ENCODE measurements at places on chromosomes 4 and X.
A peak's percentile ranks its signal among the peaks of the same experiment; 100 is the strongest.

DNA sequence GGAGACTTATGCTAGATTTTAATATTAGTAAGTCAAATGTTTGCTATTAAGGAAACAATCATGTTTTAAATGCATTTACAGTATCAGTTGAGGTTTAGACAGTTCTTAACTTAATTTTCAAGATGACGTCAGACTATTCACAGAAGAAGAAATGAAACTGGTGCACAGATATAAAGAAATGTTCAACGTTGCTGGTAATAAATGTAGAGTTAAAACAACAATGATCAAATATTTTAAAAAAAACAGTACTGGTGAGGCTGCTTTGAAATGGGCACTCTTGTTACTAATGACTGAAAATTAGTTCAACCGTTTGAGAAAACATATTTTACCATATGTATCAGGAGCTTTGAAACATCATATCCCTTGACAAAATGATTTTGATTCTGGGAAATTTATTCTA lies 44.2 kb downstream of the ABHD18 start:
- no peak for DNase-seq

GRCh38 chr4:168269896-168270295 lies 48.7 kb downstream of the DDX60 start:
- no peak for DNase-seq

DNA sequence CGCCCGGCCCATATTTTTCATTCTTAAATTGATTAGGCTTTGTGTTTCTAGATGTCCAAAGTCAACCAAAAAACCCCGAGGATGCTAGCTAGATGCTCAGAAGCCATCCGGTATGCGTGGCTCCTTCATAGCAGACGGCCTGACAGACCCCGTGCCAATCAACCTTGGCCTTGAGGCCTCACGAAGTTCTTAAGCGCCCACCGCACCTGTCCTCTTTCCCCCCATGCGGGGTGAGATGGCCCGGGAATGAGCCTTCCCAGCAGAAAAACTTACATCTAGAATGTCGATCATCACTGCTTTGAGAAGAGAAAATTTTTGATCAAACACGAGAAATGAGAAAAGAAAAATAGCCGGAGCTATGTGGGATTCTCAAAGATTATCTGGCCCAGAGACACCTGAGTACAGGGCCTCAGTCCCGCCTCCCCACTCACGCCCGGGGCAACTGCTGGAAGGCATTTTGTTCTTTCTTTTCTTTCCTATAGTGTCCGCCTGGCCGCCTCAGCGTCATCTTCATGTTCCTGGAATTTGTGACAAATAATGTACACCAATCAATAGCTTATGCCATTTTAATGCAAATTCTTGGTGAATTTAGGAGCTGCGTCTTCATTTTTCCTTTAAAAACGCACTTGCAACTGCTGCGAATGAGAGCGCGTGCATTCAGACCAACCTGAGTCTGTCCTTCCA lies 1.6 kb upstream of the NAT8L start:
- no peak for DNase-seq

GRCh38 chr4:73988061-73988460 lies at the start of gene PPBP:
TSS of gene PPBP (minus strand) at chr4:73988190. CDS start at chr4:73988103, 87 bp downstream.
- DNase-seq = no peak

DNA sequence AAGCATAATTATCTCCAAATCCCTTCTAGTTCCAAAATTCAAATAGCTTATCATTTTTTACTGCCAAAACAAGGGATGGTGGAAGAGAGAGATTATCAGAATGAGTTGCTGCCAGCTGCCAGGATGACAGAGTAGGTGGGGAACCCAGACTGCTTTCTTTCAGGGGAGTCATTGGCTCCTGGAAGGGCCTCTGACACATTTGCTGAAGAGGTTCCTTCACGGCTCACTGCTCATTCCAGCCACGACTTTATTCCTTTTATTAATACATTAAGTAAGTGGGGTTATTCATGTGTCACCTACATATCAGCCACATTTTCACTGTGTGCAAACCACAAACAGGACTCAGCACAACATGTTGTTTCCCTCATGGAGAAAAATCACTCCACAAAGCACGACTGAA lies 12.7 kb upstream of the SMIM43 start:
- no peak for DNase-seq

GRCh38 chrX:103831803-103832544 lies at the start of gene RAB9B:
TSS of gene RAB9B (minus strand) at chrX:103832257. CDS start at chrX:103825784, 6,473 bp downstream.
- DNase-seq = no peak

- no peak for DNase-seq
Measured at GRCh38 chrX:68694435-68695205, 47.2 kb downstream of the STARD8 start.

DNA sequence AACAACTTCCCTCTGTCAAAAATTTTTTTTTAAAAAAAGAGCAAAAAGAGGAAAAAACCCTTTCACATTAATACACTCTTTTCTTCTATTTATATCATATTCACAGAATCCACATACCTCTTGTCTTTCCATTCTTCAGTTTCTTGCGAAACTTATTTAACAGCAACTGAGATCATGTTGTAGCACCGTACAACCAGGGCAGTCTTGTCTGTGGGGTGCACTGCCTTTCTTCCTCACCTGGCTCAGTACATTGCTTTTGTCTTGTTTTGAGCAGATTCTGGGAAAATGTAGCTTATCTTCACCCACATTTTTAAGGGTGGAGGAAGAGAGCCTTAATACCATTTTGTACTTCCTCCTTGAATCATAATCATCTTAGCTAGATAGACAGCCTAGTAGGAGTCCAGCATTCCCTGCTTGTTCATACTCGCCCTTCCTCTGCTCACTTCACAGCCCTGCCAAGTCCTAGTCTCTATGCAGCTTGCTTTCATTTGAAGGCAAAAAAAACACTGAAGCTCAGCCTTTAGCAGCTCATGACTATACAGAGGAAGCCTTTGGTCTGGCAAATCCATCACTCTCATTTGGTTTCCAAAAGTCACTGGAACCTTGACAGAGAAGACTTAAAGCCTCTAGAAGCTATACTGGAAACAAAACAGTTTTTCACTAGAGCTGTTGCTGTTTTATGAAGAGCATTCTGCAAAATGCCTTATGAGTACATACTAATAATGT lies 140.6 kb upstream of the BANK1 start:
- no peak for DNase-seq

DNA sequence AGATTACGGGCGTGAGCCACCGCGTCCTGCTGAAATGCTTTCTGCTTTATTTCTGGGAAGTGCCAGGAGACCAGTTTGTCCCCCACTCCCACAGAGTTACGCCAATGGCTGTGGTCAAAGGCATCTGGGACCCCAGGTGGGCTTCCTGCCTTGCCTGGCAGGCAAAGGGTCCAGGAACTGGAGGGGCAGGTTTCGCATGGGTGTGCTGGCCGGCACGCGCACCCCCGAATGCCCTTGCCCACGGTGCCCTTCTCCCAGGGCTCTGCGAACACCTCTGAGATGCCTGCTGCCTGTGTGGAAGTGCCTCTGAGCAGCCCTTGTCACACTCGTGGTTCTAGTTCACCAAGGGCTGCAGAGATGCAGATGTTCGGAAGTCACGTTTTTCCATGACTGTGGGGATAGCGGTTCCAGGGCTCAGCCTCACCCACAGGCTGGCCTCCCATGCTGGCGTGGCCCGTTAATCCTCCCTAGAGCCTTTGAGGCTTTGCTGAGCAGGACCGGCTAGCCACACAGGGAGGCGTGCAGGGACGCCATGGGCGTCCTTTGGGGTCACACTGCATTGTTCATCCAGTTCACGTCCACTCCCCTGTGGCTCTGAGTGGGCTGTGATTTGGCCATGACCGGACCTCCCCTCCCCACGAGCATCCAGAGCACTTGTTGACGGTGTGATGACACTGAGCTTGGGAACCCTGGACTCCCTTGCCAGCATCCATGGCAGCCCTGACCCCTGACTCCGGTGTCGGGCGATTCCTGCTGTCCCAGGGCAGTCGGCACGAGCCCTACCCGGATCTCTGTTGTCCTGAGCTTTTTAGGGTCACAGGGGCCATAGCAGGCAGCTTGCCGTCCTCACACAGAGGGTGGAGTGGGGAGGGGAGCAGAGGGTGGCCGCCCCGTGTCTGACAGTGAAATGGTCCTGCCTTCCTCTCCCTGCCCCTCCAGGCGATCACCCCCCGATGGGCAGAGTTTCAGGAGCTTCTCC lies 12.7 kb upstream of the ADD1 start:
- no peak for DNase-seq

GRCh38 chr4:98722000-98722399 lies 63.6 kb upstream of the TSPAN5 start:
- DNase-seq = no peak

DNA sequence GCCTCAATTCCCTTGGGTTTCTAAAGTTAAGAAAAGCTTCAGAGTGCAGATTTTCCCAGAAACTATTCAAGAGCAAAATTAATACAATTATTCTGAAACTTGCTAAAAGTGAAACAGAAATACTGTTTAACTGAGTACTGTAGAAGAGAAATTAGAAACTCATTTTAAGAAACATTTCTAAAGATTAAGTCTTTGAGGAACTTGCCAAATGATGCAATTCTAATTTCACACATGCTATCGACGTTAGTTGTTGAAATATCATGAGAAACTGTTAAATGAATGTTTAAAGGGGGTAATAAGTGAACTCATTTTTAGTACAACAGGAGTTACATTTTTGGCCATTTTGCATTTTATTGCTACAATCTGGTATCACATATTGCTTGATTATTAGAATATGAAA lies 125.3 kb upstream of the MAOA start:
- no peak for DNase-seq

GRCh38 chr4:2858451-2859217 lies 15.0 kb downstream of the ADD1 start:
- no peak for DNase-seq

DNA sequence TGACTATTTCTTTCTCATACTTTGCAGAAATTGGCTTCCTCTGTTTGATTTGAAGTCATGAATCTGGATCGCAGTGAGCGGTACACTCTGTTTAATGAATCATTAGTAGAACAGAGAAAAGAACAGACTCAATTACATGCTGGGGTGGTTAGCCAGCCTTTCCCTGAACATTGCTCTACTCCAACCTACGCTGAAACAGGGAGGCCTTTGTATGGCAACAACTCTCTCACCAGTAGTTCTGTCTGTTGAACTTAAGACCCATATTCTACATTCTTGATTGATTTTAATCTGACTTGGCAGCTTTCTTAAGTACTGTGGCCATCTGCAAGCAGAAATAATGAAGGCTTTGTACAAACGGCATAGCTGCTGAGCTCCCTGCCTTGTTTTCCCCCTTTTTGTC lies 19.0 kb upstream of the AP1S2 start:
- no peak for DNase-seq

- DNase-seq = no peak
Measured at GRCh38 chr4:142120921-142121320, 484.5 kb downstream of the IL15 start.

DNA sequence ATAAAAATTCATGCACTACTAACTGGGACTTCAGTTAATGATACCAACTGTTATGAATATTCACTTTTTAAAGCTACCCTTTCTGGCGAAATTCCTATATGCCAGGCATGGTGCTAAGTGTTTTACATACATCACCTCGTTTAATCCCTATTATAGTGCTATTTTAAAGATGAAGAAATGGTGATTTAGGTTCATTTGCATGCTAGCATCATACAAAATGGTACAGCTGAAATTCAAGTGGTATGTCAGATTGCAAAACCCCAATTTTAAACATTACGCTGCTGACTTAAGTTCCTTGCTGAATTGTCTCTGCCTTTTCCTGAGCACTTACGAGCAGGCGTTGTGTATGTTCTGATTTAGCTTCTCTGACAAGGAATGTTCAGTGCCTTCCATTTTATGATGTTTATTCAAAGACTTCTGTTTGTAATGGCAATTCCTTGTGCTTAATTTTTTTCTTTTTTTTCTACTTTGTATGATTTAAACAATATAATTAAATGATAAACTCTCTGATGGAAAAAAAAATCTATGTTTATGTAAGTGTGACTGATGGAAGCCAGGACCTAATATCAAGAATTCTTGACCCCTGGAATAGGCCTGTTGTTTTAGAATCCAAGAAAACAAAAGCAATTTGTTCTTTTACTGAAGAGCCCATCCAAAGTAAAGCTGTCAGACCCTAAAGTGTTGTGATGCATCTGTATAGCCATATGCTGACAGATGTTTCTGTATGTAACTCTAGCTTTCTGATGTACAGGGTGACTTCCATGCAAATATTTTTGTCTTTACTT lies 148.1 kb downstream of the PCDH7 start:
- DNase-seq = no peak

- no peak for DNase-seq
Measured at GRCh38 chrX:17377091-17377717, 2.2 kb downstream of the NHS start.

DNA sequence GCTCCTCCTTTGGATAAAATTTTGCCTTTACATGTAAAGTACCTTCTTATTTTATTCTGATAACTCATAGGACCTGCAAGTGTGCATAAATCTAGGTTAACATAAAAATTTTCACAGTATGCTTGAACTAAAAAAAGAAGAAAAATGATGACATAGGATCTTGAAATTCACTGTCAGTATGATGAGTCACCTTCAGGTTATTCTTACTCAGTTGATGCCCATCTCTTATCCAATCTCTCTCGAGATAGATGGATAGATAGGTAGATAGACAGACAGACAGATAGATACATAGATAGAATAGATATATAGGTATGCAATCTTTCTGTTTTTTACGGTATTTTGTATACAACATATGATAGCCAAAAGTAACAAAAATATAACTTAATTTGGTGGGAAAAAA lies 485.5 kb downstream of the NAF1 start:
- DNase-seq = no peak

DNA sequence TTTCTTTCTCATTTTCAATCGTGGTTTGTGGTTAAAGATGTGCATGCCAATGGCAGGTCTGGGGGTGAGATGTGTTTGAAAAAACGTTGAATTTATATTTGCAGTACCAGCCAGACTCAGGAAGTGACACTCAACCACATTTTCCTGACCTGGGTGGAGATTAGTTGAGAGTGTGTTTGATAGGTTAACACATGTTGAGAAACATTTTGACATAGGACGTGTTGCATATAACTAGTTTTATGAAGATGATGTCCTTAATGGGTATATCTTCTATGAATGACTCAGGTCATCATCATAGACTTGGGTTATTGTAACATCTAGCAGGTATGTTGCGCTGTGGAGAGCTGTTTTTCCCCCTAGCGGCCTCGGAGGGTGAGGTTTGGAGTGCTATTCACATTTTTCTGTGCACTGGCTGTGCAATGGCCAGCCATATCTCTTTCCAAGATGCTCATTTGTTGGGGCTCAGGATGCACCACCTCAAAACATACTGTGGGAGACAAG lies 21.7 kb upstream of the CD38 start:
- DNase-seq = peak; percentile 77

DNA sequence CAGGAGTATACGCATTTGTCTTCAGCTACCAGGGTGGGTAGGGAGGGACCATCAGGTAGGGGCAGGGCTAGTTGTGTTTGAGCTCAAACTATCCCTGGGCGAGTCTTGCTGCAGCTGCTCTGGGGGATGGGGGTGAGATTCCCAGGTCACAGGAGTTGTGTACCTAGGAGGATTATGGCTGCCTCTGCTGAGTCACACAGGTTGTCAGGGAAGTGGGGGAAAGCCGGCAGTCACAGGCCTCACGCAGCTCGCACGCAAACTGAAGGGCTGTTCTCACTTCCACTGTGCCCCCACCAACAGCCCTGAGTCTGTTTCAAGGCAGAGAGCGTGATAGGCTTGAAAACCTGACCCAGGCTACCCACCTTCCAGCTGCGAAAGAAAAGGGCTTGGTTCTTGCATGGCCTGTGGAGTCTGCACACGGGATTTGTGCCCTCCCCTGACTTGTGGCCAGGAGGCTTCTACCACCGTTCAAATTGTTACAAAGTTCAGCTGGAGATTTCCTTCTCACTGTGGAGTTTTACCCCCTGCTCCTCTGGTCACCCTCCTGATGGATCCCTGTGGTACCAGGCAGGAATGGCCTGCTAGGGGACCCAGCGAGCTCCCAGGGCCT lies 63.8 kb downstream of the ARFIP1 start:
- DNase-seq = no peak

Data from stimulated activated CD4-positive, alpha-beta T cell treated with anti-CD3 and anti-CD28 coated beads, Interleukin-12 subunit alpha, Interleukin-12 subunit beta, amount 100 ng/mL, for 48 hours (primary cell).